CD4-positive, alpha-beta T cell treated with Interleukin-6 at 100 ng/mL for 8 hours (primary cell): ENCODE measurements at places on chromosomes 5 and 9.
A peak's percentile ranks its signal among the peaks of the same experiment; 100 is the strongest.

DNA sequence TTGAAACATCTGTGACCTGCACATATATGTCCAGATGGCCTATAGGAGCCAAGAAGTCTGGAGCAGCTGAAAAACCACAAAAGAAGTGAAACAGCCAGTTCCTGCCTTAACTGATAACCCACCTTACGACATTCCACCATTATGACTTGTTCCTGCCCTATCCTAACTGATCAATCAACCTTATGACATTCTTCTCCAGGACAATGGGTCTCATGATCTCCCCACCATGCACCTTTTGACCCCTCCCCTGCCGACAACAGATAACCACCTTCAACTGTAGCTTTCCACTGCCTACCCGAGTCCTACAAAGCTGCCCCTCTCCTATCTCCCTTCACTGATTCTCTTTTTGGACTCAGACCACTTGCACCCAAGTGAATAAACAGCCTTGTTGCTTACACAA lies 233.8 kb downstream of the CCDC171 start:
- no peak for DNase-seq

DNA sequence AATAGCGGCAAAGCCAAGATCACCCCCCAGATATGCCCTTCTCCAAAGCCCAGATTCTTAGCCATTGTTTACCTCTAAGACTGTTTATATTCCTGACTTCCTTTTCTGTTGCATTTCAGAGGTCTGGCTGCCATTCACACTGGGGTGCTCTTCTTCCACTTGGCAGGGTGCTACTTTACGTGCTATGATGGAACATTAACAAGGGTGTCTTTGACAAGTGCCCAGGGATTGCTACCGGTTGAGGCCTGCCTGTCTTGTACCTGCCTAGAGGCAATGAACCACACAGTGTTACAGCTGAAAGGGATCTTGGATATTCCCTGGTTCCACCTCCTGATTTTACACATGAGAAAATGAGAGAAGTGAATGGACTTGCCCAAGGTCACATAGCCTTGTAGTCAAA lies 352.1 kb upstream of the KIF2A start:
- no peak for DNase-seq

DNA sequence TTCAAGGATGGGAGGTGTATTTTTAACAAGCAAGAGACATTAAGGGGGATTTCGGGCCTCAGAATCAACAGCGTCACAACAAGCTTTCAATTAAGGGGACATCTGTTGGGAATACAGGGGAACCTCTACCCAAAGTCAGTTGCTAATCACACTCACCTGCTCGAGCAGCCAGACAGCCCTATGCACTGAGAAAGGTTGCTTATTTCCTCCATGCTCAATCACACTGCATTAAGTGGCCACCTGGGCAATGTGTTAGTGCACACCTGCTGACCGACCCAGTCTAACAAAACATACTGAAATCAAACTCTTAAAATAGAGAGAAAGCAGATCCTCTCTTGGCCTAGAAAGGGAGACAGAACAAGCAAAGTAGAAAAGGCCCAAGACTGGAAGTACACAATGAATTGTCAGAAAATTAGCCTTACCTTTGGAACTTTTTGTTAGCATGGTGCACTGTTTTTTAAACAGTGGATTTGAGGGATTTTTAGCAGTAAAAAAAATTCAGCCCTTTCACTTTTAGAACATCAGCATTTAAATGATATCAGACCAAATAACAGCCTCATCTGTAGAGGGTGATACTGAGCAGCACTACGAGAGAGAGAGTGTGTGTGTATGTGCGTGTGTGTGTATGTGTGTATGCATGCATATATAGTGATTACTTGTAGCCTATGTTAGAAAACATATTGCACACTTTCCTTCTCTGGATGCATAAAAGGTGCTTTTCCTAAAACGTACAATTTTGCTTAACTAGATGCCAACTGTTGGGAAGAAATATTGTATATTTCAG lies 1118.6 kb upstream of the DMAC1 start:
- DNase-seq = no peak

DNA sequence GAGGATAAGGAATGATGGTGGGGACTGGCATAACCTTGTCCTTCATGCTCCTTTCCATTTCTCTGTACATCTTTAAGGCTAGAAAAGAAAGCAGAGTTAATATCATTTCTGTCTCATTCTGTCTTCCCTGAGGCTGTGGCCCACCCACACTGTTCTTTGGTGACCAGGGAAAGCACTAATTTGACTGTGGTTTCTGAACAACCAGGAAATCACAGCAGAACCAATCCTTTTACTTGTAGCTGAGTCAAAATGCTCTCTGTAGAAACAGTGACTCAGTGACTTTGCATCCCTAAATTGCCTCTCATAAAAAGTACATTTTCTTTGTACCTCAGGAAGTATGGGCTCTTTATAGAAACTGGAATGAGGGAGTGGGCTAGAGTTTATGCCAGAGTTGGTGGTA lies 28.1 kb downstream of the IL33 start:
- no peak for DNase-seq

DNA sequence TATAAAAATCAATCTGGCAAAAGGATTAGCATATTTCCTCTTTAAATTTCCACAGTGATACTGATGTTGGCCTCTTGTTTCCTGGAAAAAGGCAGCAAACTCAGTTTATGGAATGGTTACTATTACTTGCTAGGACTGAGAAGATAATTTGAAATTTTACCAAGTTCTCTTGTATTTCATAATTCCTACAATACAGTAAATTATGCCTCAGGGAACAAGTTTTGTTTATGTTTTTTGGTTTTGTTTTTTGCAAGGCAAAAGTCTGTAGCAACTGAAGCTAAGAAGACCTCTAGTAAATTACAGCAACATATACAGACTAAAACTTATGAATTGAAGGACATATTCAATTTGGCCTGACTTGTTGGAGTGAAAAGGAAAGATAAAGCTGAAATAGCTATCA lies 30.2 kb upstream of the SLCO6A1 start:
- DNase-seq = no peak

GRCh38 chr9:105608721-105609598 lies 51.0 kb downstream of the FKTN start:
- DNase-seq = peak; percentile 24

DNA sequence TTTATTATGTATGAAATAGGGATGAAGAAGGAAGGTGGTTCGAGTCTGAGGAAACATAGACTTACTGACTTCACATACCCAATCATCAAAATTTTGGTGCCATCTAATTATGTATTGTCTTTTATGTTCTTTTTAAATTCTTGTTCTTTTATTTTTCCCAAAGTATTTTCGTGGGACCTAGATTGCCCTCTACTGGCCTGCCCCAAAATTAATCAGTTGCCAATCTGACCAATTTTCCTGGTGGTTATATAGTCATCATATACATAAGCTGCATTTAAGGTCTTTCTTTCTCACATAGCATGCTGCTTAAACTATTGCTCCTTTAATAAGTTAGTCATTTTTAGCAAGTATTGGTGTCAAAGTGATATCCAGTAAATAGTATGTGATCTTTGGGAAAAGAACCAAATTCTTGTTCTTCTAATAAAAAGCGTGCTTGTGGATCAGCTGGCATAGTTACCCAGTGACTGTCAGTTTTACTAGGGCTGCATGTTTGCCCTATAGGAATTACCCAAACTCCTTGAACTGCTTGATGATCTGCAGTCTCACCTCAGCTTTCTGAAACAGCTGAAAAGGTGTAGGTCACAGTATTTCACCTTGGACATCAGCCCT lies 223.5 kb downstream of the SH3GL2 start:
- DNase-seq = no peak

DNA sequence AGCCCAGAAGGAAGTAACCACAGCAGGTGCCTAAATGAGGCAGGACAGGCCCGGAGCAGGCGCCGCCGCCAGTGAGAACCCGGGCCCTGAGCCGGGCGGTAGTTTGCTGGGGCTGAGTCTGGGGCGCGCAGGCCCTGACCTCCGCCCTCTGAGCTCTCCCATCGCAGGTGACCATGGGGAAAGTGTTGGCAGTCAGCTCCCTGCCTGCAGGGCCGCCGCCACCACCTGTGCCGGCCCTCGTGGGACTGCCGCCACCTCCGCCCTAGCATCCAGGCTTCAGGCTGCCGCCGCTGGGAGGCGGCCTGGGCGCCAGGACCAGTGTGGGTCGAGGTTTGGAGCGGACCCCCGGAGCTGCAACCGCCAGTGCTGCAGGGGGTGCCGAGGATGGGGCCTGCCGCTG lies 61.1 kb downstream of the TARS1 start:
- DNase-seq = no peak

GRCh38 chr9:134304690-134305089 lies 21.6 kb upstream of the RXRA start:
- DNase-seq = no peak

GRCh38 chr9:137798901-137799629 lies 78.5 kb upstream of the CACNA1B start:
- no peak for DNase-seq

GRCh38 chr5:97544678-97545077 lies 361.6 kb upstream of the RIOK2 start:
- DNase-seq = no peak

DNA sequence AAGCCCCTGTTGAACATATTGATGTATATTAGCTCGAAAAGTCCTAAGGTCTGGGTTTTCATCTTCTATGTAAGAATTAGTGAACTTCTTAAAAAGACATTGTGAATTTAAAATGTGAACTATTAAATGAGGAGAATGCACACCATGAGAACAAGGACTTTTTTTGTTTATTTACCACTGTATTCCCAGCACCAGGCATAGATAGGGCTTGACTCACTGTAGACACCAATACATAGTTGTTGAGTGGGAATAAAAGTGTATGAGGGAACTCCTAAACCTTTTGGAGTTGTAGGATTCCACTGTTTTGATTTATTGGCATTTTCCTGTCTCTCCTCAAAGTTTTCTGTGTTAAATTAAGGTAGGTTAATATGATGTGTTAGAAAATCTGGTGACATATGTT lies 40.3 kb downstream of the NNT start:
- no peak for DNase-seq

GRCh38 chr5:42491699-42492098 lies 68.5 kb downstream of the GHR start:
- DNase-seq = no peak

GRCh38 chr9:37994639-37995347 lies 74.2 kb downstream of the SHB start:
- DNase-seq = no peak

GRCh38 chr9:101165131-101165530 lies 136.6 kb downstream of the PLPPR1 start:
- DNase-seq = no peak

- DNase-seq = no peak
Observed at GRCh38 chr5:128074171-128074570, 9.4 kb upstream of the SLC12A2 start.

DNA sequence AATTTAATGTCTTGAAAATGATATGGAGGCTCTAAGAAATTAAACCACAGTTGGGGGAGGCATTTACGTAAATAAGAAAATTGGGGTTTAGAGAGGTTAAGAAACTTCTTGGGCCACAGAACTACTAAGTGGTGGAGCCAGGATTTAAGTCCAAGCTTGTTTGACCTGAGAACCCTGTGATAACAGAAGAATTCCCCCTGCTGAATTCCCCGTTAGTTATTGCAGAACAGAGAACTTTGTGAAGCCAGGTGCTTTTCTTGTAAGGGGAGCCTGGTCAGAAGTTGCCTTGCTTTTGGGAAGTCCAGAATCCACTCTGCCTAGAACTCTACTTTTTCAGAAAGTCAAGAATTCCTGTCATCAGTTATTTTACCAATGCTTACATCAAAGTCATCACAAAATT lies 309.3 kb upstream of the SEMA6A start:
- no peak for DNase-seq

DNA sequence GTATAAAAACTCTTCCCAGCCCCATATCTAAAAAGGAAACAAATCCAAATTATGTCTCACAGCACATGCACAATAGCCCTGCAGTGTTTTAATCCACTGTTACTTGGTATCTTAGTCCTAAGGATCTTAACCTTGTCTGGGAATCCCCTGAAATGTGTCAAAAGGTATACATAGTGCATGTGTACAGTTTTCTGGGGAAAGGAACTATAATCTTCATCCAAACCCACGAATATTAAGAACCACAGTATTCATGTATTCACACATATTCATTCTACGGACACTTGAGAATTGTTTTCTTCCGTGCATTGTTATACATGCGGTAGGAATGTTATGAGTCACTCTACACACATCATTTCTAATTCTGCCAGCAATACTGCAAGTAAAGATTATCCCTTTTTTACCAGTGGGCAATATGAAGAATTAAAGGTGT lies 47.8 kb upstream of the SNX2 start:
- DNase-seq = no peak

- no peak for DNase-seq
Observed at GRCh38 chr5:178119915-178120606, 6.7 kb downstream of the N4BP3 start.

DNA sequence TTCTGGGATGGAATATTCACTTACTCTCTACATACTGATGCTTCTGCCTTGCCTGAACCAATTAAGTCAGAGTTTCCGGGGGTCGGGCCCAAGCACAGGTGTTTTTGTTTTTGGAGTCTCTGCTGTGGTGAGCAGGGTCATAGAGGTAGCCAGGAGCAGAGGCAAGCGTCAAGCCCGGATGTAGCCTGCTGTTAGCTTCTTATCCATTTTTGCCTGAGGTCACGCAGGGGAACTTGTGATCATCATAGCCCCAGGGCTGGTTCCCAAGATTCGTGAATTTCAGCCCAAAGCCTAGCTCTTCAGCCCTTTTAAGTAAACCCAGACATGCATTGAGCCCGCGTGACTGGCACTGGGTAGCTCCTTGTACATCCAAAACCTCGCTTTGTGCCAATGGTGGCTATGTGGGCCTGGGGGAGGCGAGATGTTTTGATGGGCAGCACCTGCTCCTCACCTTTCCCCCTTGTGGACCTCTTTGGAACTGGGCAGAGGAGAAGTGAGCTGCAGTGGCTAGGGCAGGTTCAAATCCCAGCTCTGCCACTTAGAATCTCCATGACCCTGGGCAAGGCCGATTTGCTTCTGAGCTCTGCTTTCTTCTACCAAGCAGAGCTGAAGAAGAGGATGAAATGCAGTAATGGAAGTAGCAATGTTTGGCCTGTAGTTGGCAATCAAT lies 33.7 kb downstream of the FGF18 start:
- no peak for DNase-seq

DNA sequence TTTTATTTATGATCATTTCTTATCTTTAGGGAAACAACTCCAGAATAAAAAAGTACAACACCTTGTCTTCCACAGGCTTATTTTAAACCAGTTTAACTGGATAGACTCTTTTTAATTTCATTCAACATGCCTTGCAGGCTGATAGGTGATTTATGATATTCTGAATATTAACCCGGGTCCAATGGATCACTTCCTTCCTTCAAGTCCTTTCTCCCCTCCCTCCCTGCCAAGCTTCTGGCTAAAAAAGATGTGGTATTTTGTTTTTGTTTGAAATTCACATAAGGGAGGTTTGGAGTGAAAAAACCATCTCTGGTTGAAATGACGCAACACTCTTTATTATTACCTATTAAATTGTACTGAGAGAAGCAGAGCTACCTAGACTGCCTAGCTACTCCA lies 265.3 kb downstream of the MLLT3 start:
- no peak for DNase-seq

- DNase-seq = no peak
Observed at GRCh38 chr9:87889882-87890252, 7.2 kb downstream of the SPATA31E1 start.
